T-helper 1 cell (primary cell): ENCODE measurements at places on chromosomes 2 and 18.
A peak's percentile ranks its signal among the peaks of the same experiment; 100 is the strongest.

GRCh38 chr2:71620851-71621251 is 167.5 kb downstream of the DYSF start:
- DNase-seq = no peak

DNA sequence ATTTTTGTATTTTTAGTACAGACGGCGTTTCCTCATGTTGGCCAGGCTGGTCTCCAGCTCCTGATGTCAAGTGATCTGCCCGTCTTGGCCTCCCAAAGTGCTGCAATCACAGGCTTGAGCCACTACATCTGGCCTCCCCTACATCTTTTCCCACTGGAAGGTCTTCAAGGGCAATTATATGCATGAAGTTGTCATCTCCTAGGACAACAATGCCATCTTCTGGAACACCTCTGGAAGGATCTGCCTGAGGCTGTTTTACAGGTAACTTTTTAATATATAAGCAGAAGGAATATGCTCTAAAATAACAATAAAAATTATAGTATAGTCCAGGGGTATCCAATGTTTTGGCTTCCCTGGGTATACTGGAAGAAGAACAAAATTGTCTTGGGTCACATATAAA is 321.4 kb downstream of the AFF3 start:
- DNase-seq = no peak

GRCh38 chr2:30346471-30347169 is 100.4 kb upstream of the LCLAT1 start:
- no peak for DNase-seq

DNA sequence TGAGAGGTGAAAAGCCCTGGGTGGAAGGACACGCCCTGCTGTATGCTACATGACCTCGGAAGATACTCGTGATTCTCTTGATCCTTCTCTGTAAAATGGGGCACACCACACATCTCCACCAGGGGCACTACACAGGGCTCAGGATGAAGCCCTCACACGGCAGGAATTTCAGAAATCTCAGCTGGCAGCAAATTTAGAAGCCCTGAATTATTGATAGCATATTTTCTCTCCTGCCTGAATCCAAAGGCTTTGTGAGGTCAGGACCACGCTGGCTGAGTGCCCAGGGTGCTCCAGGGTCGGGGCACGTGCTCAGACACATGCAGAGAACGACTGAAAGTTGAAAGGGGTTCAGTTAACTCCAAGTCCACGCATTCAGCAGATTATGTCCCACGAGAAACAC is 42.1 kb upstream of the GALR1 start:
- peak; percentile 69 for DNase-seq
